ENCODE measurements at places on chromosomes 4 and X.

DNA sequence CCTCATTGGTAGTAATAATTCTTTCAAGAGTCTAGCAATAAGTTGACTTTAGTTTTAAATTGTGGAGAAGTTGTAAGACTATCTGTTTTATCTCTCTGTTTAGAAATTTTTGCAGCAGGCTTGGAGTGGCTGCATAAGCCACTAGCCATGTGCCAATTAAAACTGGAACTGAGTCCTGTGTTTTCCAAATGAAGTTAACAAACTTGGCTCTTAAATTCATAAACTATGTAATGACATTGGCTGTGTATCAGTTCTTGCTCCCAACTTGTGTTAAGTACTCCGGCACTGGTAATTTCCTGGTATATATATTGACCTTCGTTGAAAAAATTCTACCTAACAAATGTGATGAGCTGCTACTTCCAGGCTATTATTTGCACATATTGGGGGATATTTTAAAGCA lies 420.4 kb downstream of the GBA3 start:
- DNase-seq: no peak

GRCh38 chrX:39935411-39936064 lies 162.2 kb downstream of the BCOR start:
- DNase-seq: no peak

DNA sequence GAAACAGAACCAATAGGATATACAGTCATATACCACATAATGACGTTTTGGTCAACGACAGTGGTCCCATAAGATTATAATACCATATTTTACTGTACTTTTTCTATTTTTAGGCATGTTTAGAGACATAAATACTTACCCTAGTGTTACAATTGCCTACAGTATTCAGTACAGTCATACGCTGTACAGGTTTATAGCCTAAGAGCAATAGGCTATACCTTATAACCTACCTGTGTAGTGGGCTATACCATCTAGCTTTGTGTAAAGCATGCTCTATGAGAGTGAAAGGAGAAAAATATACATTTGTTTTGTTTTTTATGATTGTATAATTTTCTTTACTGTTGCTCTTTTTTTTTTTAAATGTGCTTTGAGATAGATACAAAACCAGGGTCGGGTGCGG lies 52.0 kb upstream of the PABPC1L2A start:
- DNase-seq: no peak

- no peak for DNase-seq
Observed at GRCh38 chr4:160251522-160252170, 1148.8 kb downstream of the RAPGEF2 start.

GRCh38 chrX:10098270-10098713 lies 58.5 kb upstream of the CLCN4 start:
- DNase-seq: no peak
